ENCODE measurements at places on chromosomes 11 and 22.

GRCh38 chr22:22698263-22698750 is 53.9 kb downstream of the GGTLC2 start:
- DNase-seq: no peak

- no peak for DNase-seq
Observed at GRCh38 chr11:126129727-126130671, 67.3 kb upstream of the CDON start.

- DNase-seq: peak; percentile 87
Observed at GRCh38 chr22:46150034-46150654, at the start of gene PPARA. Gene PPARA, plus strand, starts transcription at chr22:46150526. Its CDS starts 47,858 bp downstream, at chr22:46198384.

- no peak for DNase-seq
Observed at GRCh38 chr11:46719048-46719542, at the start of gene F2. Gene F2, plus strand, starts transcription at chr11:46719213. Its CDS starts 23 bp downstream, at chr11:46719236.

DNA sequence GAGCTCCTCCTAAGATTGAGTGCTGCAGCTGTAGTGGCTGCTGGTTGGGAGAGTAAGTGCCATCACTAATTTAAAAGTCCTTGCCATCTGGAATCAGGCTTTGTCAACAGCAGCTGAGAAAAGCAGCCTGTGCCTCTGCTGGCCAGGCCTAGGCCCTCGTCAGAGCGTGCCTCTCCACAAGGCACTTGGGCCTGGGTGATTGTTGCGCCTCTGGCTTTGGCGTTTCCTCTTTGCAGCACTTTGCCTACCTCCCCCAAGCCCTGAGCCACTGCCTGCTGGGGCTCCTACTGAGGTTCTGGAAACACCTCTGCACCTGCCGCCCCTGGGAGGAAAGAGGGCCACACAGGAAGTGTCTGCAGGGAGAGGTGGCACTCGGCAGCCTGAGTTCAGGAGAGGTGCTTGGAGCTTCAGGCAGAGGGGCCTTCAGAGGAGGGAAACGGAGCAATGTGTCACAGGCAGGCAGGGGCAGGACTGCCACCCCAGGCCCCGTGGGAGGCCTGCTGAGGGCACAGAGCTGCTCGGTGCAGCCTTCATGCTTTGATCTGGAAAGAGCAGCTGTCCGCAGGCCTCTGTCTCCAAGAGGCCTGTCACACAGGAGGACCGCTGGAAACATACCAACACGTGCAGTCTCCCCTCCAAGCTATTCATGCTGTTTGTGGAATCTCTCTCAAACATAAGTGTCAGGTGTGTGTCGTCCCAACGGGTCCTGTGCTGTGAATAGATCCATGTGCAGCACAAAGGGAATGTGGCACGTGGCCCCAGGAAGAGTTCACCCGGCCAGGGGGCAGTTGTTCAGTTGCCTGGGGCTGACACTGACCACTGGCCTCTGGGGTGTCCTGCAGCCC is 61.5 kb upstream of the EMID1 start:
- no peak for DNase-seq
